Retina (tissue), 1 donor: ENCODE measurements at places on chromosomes 3 and 15.

GRCh38 chr3:183937601-183938286 lies 53.1 kb upstream of the PARL start:
- no peak for DNase-seq

DNA sequence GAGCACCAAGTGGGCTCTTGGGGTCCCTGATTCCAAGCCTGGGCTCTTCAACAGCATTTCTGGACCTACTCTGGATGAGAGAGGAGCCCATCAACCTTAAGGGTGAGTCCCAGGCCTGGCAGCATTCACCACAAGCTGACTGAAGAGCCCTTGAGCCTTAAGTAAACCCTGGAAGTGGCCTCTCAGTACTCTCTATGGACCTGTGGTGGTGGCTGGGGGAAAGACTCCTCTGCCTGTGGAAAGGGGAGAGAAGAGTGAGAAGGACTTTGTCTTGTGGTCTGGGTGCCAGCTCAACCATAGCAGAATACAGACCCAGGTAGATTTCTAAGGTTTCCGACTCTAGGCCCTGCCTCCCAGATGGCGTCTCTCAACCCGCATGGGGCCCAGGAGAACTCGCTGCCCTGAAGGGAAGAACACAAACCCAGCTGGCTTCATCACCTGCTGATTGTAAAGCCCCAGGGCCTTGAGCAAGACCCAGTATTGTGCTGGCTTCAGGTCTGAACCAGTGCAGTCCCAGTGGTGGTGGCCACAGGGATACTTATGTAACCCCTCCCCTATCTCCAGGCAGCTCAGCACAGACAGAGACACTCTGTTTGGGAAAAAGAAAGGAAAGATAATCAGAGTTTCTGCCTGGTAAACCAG lies 71.4 kb downstream of the TFDP2 start:
- DNase-seq, result no peak

DNA sequence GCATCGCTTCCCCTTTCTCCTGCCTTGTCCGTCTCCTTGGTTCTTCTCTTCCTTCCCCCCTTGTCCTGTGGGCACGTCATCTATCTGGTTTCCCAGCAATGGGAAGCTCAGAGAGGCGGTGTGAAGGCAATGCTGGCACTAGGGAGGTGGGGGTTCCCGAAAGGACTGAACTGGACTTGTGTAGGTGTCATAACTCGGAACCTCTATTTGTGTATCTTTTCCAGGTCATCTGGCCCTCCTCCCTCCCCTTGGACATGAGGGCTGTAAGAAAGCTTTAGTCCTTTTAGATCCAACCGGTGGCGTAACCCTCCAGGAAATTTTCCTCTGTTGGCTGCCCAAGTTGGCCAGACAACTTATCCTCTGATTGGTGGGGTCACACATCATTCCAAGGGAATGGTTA lies 231.5 kb upstream of the TLE3 start:
- no peak for DNase-seq

DNA sequence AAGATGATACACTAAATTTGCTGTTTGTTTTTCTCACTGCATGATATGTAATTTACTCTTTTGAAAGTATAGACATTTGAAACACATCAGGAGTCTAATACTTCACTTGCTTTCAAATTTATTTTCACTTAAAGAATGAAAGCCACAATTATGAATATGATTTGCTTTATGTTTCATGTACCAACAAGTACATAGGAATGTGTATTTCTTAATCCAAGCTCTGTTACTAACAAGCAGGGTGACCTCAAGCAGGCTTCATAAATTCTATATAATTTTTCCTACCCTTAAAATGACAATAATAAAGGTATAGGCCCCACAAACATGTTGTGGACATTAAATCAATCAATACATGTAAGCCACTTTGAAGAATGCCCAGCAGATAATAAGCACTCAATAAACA lies 170.2 kb upstream of the P2RY1 start:
- DNase-seq, result no peak

GRCh38 chr3:143201870-143202752 lies 82.5 kb downstream of the CHST2 start:
- DNase-seq, result no peak

- no peak for DNase-seq
Measured at GRCh38 chr3:15754047-15754446, 43.7 kb downstream of the ANKRD28 start.

DNA sequence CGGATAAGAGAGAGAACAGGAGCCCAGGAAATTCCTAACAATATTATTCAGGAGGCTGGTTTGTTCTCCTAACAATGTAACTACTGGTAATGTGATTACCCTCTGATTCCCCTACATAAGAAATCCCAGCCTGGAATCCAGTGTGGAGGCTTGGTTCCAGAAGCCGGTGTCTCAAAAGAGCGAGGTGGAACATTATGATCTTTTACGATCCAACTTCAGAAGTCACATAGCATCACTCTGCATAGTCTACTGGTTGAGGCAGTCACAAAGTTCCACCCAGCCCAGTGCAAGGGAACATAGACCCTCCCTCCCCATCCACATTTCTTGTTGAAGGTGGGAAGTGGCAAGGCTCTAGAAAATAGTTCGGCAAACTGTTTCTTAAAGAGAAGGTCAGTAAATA lies 81.6 kb upstream of the GALNT15 start:
- no peak for DNase-seq

GRCh38 chr3:23938688-23939087 lies 6.4 kb upstream of the NR1D2 start:
- no peak for DNase-seq

DNA sequence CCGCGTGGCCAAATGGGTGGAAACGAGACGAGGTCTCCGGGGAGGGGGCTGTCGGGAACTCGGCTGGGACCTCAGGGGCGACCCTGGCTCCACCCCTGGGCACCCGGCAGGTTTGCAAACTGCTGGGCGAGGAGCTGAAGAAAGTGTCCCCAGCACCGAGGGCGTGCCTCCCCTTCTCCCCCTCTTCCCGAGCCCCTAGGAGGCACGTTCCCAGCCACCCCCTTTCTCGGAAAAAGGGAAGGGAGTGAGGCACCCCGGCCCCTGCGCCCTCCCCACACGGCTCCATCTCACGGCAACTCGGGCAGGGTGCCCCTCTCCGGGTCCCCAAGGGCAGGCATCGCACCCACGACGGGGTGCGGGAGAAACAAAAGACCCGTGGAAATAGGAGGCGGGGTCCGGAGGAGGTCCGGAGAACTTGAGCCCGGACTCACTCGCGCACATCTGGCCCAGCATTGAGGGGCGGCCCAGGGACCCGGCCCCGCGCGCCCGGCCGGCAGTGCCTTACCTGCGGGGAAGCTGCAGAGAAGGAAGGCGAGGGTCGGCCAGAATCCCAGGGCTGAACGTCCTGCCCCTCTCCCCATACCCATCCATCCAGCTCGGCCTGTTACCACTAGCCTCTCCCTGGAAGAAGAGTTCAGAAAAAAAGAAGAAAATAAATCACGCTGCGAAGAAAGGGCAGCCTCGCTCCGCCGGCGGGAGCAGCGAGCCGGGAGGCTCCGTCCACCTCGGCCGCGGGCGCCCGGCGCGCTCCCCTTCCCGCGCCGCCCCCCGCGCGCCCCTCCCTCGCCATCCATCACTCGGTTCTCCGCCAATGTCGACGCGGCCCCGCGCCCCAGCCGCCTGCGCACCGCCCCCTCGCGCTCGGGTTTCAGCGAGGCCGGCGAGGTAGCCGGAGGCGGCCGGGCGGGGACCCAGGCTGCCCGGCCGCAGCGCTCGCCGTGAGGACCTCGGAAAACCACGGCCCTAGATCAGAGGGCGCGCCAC lies 16.3 kb downstream of the RGMA start:
- peak; percentile 84 for DNase-seq

DNA sequence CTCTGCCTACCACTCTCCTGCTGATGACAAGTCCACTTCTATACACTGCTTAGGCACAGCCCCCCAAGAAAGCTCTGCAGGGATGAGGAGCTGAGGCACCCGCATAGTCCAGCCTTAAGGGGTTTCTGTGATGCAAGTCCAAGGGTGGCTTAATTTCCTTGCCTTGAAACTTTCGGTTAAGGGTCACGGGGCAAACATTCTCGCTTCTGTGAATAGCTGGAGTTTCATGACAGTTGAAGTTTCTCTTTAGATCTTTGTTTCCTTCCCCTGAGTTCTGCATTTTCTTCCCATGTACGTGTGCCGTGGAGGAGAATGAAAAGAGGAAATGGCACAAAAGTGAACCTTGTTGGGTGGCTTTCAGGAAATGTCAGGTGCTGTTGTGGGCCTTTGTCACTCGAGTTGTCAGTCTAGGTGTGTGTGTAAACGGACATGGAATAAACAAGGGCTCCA lies 7.0 kb downstream of the GPR160 start:
- DNase-seq, result no peak

DNA sequence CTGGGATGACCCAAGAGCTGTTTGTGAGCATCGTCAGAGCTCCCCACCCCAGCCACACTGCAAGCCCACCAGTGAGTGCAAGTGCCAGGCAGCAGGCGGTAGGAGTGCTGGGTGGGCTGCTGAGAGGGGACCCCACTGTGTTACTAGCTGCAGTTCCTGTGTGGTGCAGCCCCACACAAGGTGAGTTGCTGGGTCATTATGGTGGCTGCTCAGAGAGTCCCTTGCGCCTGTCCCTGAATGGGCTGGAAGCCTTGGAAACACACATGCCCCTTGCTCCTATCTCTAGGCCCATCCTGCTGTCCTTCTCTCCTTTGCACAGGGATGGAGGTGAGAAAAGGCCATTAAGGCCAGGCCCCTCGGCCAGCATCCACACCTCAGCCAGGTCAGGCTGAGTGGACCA lies 83.7 kb downstream of the SEC22A start:
- no peak for DNase-seq

- DNase-seq, result no peak
Measured at GRCh38 chr3:4841776-4842440, 137.3 kb upstream of the BHLHE40 start.

GRCh38 chr15:89359471-89360293 lies 25.1 kb upstream of the POLG start:
- peak; percentile 43 for DNase-seq

- no peak for DNase-seq
Measured at GRCh38 chr15:76588811-76589747, 252.5 kb downstream of the ISL2 start.

- DNase-seq, result peak; percentile 68
Measured at GRCh38 chr15:85831415-85832113, 36.8 kb upstream of the KLHL25 start.

DNA sequence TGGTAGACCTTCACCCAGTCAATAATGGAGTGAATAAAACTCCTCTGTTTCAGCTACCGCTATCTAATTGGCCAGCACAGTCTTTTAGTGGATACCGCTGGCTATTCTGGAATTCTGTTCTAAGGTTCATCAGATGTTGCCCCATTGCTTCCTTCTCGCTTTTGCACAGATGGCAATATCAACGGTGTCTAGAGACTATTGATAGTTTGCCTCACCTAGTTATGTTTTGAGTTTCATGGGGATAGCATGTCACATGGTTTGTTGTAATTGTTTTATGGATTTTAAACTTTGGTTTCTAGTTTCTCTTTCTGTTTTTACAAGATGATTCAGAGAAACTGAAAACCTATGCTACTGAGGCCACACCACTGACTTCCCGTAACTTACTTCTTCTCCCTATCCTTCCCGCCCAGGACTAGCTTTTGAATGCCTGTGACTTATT lies 2.0 kb downstream of the XRN1 start:
- DNase-seq, result no peak

GRCh38 chr3:69250014-69250413 lies 127.6 kb upstream of the LMOD3 start:
- peak; percentile 85 for DNase-seq

GRCh38 chr3:127462111-127462655 lies 128.3 kb downstream of the TPRA1 start:
- DNase-seq, result no peak

DNA sequence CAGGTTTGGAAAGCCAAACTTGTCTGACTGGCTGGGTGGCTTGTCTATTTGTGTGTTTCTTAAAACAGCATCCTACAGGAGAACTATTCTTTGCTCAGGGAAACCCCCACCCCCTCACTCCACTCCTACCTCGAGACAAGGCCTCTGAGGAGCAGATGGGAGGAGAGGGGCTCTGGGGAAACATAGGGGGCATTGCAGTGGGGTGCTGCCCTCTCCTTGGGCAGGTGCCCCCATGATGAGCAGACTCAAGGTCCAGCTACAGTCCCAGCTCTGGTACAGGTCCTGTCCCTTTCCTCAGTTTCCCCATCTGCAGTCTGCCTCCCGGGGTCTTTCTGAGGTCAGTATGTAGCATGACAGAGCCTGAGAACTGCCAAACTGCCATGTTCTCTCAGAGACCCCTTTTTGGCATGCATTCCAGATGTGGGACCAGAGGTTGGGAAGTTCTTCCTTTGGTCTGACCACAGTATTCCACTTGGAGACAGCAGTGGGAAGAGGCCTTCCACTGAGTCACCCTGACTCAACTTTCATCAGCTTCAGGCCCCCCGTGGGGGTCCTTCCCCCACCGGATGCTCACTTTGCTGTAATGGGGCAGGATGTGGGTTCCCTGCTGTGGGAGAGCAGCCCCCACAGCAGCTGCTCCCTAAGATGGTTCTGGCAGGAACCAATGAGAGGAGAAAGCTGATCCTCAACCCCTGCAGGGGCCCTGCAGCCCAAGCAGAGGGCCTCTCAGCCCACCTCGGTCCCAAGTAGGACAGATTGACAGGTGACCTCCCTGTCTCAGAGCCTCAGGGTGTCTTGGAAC lies 32.3 kb upstream of the CYP11A1 start:
- no peak for DNase-seq

DNA sequence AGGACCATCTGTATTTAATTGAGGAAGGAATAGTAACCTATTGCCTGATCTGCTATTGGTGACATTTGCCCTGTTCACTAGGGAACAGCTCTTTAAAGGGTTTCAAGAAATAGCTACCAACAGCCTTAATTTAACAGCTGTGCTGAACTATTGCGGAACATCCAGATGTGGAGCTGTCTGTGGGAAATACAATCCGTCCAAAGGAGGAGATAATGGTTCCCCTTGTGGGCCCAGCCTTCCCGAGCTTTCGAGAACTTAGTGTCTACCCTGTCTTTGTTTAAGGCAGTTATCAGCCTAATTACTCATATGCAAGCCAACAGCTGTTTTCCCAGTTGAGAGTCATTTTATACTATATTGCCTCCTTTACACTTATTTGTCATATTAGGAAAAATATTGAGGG lies 398.6 kb downstream of the WDR72 start:
- DNase-seq, result no peak

- no peak for DNase-seq
Measured at GRCh38 chr15:68032672-68033071, 21.4 kb upstream of the PIAS1 start.

GRCh38 chr3:77686560-77686959 lies 646.7 kb downstream of the ROBO2 start:
- no peak for DNase-seq

- no peak for DNase-seq
Measured at GRCh38 chr3:118533676-118534075, 501.0 kb downstream of the IGSF11 start.

- DNase-seq, result peak; percentile 96
Measured at GRCh38 chr15:53197426-53197839, 407.3 kb upstream of the ONECUT1 start.

GRCh38 chr15:83747050-83747717 lies 93.3 kb downstream of the ADAMTSL3 start:
- DNase-seq, result no peak

- DNase-seq, result no peak
Measured at GRCh38 chr3:98584547-98584946, 8.9 kb downstream of the CPOX start.

GRCh38 chr3:190514413-190515153 lies 698 bp downstream of the IL1RAP start:
- DNase-seq, result peak; percentile 79

GRCh38 chr15:70799667-70800450 lies 36.5 kb upstream of the UACA start:
- no peak for DNase-seq
